ENCODE measurements at places on chromosomes 3 and 15. TPM values are rescaled to one million over a fixed set of nuclear protein-coding genes. Genes with fewer than 3 reads are reported as not detected.

The RPL35A gene
- 912 TPM for total RNA-seq

The HYAL3 gene
- 13.0 TPM for total RNA-seq

The LRRN1 gene
- total RNA-seq: 0.26 TPM

The COL6A5 gene
- 0.02 TPM for total RNA-seq

The TM6SF1 gene
- 22.4 TPM for total RNA-seq

The NAALADL2 gene
- not detected for total RNA-seq

The NR1I2 gene
- total RNA-seq: 0.35 TPM

The STARD9 gene
- 20.8 TPM for total RNA-seq

The MTHFS gene
- 17.0 TPM for total RNA-seq

The ROPN1 gene
- total RNA-seq: not detected

The HES1 gene
- 0.35 TPM for total RNA-seq

The HMG20A gene
- total RNA-seq: 36.4 TPM

The SERINC4 gene
- 0.20 TPM for total RNA-seq

The ZNF80 gene
- total RNA-seq: 4.5 TPM

The INO80 gene
- 25.8 TPM for total RNA-seq

The ASB14 gene
- total RNA-seq: not detected

The SUSD5 gene
- not detected for total RNA-seq

The CRABP1 gene
- not detected for total RNA-seq

The IGSF11 gene
- not detected for total RNA-seq

The UBE2E2 gene
- total RNA-seq: 0.82 TPM

The CELSR3 gene
- 20.9 TPM for total RNA-seq

The HGD gene
- total RNA-seq: 0.23 TPM

The TMEM89 gene
- not detected for total RNA-seq

The LRRC31 gene
- total RNA-seq: not detected

The SPSB4 gene
- total RNA-seq: 0.28 TPM

The SPTSSB gene
- total RNA-seq: not detected

The LTF gene
- not detected for total RNA-seq

The ATP10A gene
- total RNA-seq: 70.1 TPM

The ARHGEF26 gene
- 0.23 TPM for total RNA-seq

The EFCC1 gene
- total RNA-seq: 0.09 TPM

The FOXB1 gene
- 2.8 TPM for total RNA-seq

The FETUB gene
- total RNA-seq: not detected

The DPPA4 gene
- total RNA-seq: not detected

The DBR1 gene
- total RNA-seq: 23.0 TPM

The ADAMTSL3 gene
- not detected for total RNA-seq

The TLNRD1 gene
- total RNA-seq: 32.3 TPM

The GPR15 gene
- 182 TPM for total RNA-seq

The ISL2 gene
- total RNA-seq: 3.2 TPM

The SLC15A2 gene
- 4.8 TPM for total RNA-seq

The SH2D7 gene
- 0.28 TPM for total RNA-seq

The NOX5 gene
- not detected for total RNA-seq

The CSPG5 gene
- 0.21 TPM for total RNA-seq

The DUOXA2 gene
- total RNA-seq: not detected

The HRG gene
- not detected for total RNA-seq

The TFDP2 gene
- 29.0 TPM for total RNA-seq

The MINAR1 gene
- total RNA-seq: 0.47 TPM

The ITGA11 gene
- not detected for total RNA-seq

The SLC28A1 gene
- total RNA-seq: not detected

The SEC22C gene
- total RNA-seq: 46.1 TPM

The INKA1 gene
- total RNA-seq: 0.73 TPM

The IGDCC3 gene
- total RNA-seq: not detected

The RBP2 gene
- total RNA-seq: not detected

Measured in activated CD8-positive, alpha-beta memory T cell treated with anti-CD3 and anti-CD28 coated beads, Interleukin-2, amount 10 ng/mL, durations not matched to agents 7 days and 5 days (primary cell).